ENCODE measurements at places on chromosomes 4 and X. TPM values are rescaled to one million over a fixed set of nuclear protein-coding genes. Genes with fewer than 3 reads are reported as not detected.

GRCh38 chr4:146486565-146486964, 35.2 kb downstream of the SLC10A7 start:
- no peak for DNase-seq

GRCh38 chr4:95129821-95130311, 372.1 kb downstream of the BMPR1B start:
- no peak for DNase-seq

GRCh38 chrX:74090049-74090448, 213.9 kb upstream of the ZCCHC13 start:
- no peak for DNase-seq

- no peak for DNase-seq
Observed at GRCh38 chr4:5036239-5036638, 15.0 kb upstream of the STK32B start.

GRCh38 chr4:154642373-154643009, 30.0 kb upstream of the FGG start:
- no peak for DNase-seq

The TSPAN6 gene
- total RNA-seq = 133 TPM

DNA sequence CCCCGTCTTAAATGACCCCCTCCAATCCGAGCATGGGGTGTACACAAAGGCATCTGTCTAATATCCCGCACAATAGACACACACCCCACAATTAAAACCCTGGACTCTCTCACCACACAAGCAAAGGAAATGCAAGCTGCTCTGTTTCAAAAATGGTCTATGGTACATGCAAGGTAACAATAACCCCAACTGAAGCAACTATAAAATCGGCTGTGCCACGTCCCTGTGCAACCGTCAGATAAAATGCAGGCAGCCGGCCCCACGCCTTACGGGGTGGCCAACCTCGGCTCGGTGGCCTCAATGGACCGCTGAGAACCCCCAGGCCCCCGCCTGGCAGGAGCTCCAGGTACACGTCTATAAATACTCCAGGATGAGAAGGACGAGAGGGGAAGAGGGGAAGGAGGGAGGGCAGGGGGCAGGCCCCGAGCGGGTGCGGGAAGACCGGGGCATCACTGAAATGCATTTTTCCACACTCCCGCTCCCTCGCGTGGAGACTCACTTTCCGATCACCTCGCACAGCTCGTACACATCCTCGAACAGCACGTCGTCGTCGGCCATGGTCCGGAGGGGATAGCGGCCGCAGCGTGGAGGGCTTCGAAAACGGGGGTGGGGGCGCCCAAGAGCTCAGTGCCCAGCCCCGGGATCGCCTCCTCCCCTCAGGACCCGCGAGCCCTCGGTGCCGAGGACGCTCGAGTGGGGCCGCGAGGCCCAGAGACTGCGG, 763 bp downstream of the CASK start:
- peak; percentile 22 for DNase-seq

The CFAP99 gene
- total RNA-seq = 41.2 TPM

Measured in testis (tissue), 5 donors.